ENCODE measurements at places on chromosomes 6 and 20.
A peak's percentile ranks its signal among the peaks of the same experiment; 100 is the strongest.

GRCh38 chr6:29723666-29724588, 693 bp downstream of the HLA-F start:
- H3K4me1 ChIP-seq: peaks cover 61% of the 10 kb centered on the region
- H3K27ac ChIP-seq: peak overlapping the region; percentile 92
- peak overlapping the region; percentile 86 for H3K4me3 ChIP-seq

- no peak for DNase-seq
- no peaks in the 10 kb centered on the region for H3K4me1 ChIP-seq
- no peak overlapping the region for H3K4me3 ChIP-seq
- no peaks in the 10 kb centered on the region for H3K36me3 ChIP-seq
- no peak overlapping the region for H3K27ac ChIP-seq
Observed at GRCh38 chr6:109292983-109293586, 89.2 kb downstream of the CD164 start.

DNA sequence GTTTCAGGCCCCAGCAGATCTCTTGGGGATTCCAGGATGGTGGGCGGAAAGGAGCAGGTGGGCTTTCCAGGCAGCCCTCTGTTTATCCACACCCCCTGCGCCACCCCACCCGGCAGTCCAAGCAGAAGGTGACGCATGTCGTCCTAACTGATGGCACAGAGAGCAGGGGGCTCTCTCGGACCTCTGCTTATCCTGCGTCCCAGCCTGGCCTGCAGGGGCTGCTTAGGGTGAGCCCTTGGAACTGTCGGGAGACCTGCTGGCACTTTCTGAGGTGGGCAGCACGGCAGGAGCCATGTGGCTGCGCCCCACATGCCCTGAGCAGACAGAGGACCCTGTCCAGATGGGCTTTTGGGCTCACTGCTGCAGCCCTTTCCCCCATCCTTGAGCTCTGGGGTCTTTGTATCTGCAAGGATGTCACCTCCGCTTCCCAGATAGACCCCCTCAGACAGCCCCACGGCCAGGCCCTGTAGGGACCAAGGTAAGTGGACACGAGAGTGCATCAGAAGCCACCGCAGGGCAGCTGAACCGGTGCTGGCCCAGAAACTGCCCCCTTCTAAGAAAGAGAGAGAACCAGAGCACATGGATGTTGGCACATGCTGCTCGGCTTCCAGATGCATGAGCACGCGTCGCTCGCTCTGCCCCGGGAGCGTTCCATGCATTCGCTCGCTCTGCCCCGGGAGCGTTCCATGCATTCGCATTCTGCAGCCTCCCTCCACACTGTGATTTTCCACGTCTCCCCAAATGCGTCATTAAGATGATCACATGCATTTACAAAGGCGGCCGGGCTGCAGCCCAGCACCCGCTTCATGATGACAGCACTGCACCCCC, 246.7 kb downstream of the TAF4 start:
- no peaks in the 10 kb centered on the region for H3K27me3 ChIP-seq
- H3K4me3 ChIP-seq: no peak overlapping the region
- H3K36me3 ChIP-seq: no peaks in the 10 kb centered on the region
- H3K27ac ChIP-seq: no peak overlapping the region
- no peaks in the 10 kb centered on the region for H3K4me1 ChIP-seq

- H3K4me1 ChIP-seq: no peaks in the 10 kb centered on the region
Observed at GRCh38 chr6:38370653-38371601, 268.8 kb downstream of the BTBD9 start.

DNA sequence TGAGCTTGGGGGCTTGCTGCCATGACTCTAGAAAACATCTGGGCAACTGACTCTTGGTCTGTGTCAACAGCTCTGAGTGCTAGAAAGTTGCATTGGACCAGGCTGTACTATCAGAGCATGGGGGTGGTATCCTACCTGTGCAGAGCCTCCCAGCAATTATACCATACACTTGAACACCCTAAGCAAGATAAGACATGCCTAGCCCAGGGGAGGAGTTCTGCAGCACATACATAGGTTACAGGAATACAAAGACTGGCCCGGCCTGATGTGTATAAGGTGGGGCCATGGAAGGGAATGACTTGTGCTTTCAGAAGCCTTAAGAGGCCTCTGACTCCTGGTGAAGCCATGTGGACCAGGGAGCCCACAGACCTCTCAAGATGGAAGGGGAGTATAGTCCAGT, 11.4 kb upstream of the MOCS1 start:
- no peaks in the 10 kb centered on the region for H3K36me3 ChIP-seq
- no peak for DNase-seq
- no peaks in the 10 kb centered on the region for H3K4me1 ChIP-seq
- H3K27ac ChIP-seq: no peak overlapping the region
- no peaks in the 10 kb centered on the region for H3K27me3 ChIP-seq

- peaks cover 2% of the 10 kb centered on the region for H3K36me3 ChIP-seq
- no peak overlapping the region for H3K4me3 ChIP-seq
- no peak overlapping the region for H3K27ac ChIP-seq
- no peak for DNase-seq
- H3K27me3 ChIP-seq: no peaks in the 10 kb centered on the region
- H3K4me1 ChIP-seq: no peaks in the 10 kb centered on the region
Observed at GRCh38 chr20:53557130-53557529, 36.5 kb downstream of the ZNF217 start.

- H3K27ac ChIP-seq: no peak overlapping the region
- H3K4me3 ChIP-seq: no peak overlapping the region
- no peak for DNase-seq
Observed at GRCh38 chr20:62358171-62359042, 8.7 kb downstream of the LAMA5 start.

DNA sequence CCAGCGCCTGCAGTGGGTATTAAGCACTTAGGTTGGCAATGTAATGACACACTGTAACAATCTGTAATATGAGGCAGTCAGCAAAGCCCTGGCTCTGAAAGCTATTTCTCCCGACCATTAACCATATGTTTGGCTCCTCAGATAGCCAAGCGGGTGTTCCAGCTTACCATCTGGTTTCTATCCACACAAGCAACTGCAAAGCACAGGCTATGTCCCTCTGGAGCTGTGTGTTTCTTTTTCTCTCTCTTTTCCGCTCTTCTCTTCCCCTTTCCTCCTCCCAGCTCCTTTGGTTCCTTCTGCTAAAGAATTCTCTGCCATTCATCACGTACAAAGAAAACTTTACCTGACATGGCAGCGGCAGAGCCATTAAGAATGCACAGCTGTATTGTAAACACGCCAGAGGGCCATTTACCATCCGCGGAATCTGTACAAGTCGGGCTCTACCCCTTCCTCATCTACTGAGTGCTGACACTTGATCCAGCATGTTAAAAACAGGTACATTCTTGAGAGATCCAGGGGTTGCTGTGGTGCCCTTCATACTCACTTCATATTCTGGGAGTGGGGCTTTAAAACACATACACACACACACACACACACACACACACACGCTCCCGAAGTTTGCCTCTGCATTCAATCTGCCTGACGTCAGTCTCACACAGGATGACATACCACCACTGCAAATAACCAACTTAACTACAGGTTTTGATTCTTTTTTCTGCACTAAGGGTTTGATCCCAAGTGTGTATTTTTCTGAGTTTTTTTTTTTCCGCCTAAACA, 77.2 kb downstream of the BACH2 start:
- DNase-seq: no peak
- H3K27me3 ChIP-seq: no peaks in the 10 kb centered on the region
- H3K27ac ChIP-seq: no peak overlapping the region
- H3K36me3 ChIP-seq: peaks cover 29% of the 10 kb centered on the region
- peaks cover 34% of the 10 kb centered on the region for H3K4me1 ChIP-seq

- H3K4me1 ChIP-seq: no peaks in the 10 kb centered on the region
- DNase-seq: no peak
- H3K4me3 ChIP-seq: no peak overlapping the region
Observed at GRCh38 chr20:48275286-48276020, 490.2 kb upstream of the SULF2 start.
